ENCODE measurements at places on chromosomes 12 and 14.

- DNase-seq, result no peak
Measured at GRCh38 chr12:12216349-12217017, 50.4 kb downstream of the LRP6 start.

DNA sequence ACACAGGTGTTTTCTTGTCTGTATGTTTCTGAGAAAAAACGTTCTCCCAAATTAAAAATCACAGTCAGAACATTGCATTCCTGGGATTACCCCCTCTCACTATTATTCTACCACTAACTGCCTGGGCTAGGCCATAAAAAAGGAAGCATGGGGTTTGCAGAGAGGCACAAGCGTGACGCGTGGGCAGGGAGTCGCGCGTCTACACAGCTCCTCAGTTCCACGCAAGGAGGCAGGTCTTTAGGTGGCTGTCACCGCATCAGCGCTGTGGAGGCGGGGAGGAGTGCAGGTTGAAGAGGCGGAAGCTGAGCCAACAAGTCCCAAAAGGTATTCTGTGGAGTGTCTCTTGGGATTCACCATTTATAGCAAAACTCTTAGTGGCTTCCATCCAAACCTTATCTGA lies 109.9 kb downstream of the RIMBP2 start:
- DNase-seq, result no peak

- no peak for DNase-seq
Measured at GRCh38 chr14:30559638-30560091, 707 bp downstream of the G2E3 start.

DNA sequence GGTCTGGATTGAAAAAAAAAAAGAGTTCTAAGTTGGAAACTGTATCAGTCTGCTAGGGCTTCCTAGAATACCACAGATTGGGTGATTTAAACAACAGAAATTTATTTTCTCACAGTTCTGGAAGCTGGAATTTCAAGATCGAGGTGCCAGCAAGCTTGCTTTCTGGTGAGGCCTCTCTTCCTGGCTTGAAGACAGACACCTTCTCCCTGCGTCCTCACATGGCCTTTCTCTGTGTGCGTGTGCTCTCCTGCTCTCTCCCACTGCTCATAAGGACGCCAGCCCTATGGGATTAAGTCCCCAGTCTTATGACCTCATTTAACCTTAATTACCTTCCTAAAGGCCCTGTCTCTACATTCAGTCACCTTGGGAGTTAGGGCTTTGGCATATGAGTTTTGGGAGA lies 215.5 kb downstream of the PIK3C2G start:
- no peak for DNase-seq

GRCh38 chr12:130916241-130916911 lies 37.3 kb upstream of the ADGRD1 start:
- DNase-seq, result no peak

GRCh38 chr12:123097561-123098084 lies 53.3 kb downstream of the PITPNM2 start:
- DNase-seq, result no peak

- no peak for DNase-seq
Measured at GRCh38 chr12:3242199-3242863, 165.2 kb downstream of the TSPAN9 start.

DNA sequence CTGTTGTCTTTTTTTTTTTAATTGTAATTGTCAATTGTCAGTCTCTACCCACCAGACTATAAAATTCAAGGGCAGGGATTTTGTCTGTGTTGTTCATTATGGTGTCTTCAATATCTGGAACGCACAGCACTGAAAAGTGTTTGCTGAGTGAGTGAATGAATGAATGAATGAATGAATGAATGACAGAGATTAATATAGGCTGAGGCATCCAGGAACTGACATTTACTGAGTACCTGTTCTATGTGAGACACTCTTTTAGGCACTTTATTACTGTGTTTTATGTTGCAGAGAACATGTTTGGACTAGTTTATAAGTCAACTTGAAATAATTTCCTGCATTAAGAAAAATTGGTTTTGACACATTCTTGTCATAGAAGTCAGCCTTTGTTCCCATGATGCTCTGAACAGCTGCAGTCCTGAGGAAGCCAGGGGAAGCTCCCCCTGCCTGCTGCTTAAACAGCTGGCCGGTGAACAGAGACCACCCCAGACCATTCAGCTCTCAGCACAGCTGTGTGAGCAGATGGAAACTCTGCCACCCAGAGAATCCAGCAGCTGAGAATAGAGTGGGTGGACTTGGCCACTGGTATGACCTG lies 160.7 kb upstream of the CCND2 start:
- DNase-seq, result no peak

Data from stimulated activated CD8-positive, alpha-beta memory T cell treated with anti-CD3 and anti-CD28 coated beads, Interleukin-4, amount 100 ng/mL, for 4 hours (primary cell).